ENCODE measurements at places on chromosomes 6 and 20.

- DNase-seq: peak; percentile 66
These were observed 389.2 kb upstream of the CITED2 start for GRCh38 chr6:139763468-139764210.

DNA sequence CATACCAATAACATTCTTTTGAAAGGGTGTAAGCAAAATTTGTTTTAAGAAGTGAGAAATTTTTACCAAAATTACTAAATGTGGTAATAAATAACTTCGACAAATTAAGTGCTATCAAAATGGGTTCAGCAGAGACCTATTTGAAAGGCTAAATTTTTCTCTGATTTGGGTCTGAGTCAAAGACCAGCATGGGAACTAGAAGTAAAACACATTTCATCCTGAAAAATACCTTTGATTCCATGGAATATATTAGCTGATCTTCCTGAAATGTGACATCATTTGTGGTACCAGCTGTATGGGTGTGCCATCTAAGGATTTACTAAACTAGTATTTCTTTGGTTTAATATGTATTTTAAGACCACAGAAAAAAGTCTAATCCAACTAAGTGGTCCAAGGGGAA lies 63.6 kb downstream of the BLOC1S5 start:
- DNase-seq: no peak

GRCh38 chr6:82022614-82023129 lies 224.9 kb downstream of the IBTK start:
- peak; percentile 85 for DNase-seq

GRCh38 chr20:4671015-4671414 lies 50.7 kb upstream of the PRND start:
- no peak for DNase-seq

- peak; percentile 76 for DNase-seq
These were observed 1.0 kb downstream of the FKBP1A start for GRCh38 chr20:1391640-1392442.

DNA sequence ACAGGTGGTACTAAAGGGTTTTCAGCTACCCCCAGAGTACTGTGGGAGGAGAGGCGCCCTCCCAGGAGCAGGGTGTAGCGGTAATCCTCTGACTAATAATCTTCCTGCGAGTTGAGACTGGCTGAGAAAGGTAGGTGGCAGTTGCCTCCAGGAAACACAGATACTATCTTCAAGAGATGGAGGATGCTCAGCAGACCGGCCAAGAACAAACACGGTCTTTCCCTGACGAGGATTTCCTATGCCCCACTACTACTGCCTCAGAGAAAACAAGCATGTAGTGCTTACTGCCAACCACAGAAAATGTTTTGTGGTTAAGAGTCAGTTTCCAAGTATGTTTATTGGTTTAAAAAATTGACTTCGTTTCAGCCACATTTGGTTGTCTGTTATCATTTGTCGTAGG lies 26.8 kb downstream of the C6orf89 start:
- DNase-seq: peak; percentile 91

DNA sequence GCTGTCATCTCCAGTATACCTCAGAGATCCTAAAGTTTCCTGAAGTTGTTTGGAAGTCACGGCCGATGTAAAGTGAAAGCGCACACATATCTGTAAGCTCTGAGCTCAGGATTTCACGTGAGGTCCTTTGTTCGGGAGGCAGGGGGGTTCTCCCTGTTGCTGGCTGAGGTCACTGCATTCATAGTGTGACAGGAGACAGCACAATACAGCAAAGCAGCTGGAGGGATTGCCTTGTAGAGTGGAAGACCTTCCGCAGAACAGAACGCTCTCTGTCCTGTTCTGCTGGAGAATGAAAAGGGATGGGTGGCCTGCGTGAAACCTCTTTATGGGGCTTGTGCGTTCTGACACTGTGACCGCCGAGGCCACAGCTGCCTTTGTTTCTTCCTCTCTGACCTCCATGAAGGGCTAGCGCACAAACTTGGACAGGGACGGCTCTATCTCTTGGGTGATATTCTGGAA lies 13.4 kb upstream of the SERPINB1 start:
- DNase-seq: no peak
